AG04450 (cell line): ENCODE measurements at places on chromosomes 3 and 15.

DNA sequence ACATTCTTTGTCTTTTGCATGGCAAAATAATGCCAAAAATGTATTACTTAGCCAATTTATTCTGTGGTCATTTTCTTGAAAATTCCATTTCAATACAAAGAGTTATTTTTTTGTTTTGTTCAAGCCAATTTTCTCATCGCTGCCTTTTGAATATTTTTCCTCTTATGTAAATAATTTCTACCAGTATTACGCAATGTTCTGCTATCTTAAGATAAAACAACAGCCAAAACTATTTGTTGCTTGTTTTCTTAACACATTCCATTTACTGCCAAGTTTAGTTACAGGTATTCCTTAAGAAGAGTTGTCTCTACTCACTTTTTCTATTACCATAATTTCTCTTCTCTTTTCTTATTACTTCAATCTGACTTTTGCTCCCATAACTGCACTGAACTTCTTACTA, 163.1 kb downstream of the ROBO1 start:
- DNase-seq: no peak

GRCh38 chr15:101013769-101014675, 94.9 kb downstream of the LRRK1 start:
- no peak for DNase-seq

DNA sequence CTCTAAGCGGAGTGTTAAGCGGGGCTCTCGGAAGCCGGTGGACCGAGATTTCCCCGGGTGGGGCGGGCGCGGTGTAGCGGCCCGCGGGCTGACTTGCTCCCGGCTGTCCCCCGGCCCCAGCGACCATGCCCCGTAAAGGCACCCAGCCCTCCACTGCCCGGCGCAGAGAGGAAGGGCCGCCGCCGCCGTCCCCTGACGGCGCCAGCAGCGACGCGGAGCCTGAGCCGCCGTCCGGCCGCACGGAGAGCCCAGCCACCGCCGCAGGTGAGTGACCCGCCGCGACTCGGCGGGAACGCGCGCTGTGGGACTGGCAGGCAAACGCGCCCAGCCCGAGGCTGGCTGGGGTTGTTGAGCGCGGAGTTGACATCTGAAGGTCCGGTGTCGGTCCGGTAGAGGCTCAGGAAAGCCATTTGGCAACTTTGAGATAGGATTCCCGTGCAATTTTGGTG, 1.3 kb downstream of the SMC4 start:
- no peak for DNase-seq

GRCh38 chr3:17014709-17015108, 130.0 kb downstream of the PLCL2 start:
- DNase-seq: no peak

DNA sequence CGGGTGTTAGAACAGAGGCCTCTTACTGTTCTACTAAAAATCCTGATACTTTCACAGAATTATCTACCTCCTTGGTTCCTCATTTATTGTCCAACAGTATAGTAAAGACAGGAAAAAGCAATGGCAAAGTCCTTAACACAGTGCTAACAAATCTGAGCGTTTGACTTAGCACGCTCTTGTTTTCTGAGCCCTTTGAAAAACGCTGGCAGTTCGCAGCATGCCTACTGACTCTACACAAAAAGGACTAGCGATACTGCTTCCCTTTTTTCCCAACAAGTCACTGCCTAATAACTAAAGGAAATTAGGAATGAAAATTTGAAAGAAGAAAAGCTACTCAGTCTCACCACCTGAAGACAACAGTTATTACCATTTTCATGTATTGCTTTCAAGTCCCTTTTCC, 34.8 kb upstream of the CEMIP start:
- no peak for DNase-seq

DNA sequence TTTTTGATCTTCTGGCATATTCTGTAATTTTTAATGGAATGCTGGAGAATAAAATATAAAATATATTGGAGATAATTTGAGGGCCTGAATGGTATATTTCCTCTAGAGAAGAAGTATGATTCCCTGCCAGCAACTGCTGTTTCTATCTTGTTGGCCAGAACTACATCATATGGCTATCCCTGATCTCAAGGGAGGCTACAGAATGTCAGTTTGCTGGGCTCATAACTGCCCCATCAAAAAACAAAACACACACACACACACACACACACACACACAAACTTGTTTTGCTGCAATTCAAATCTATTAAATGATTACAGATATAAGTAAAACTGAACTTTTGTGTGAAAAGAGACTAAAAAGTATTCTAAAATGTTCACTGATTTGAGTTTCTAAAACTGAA, 51.0 kb downstream of the RASA2 start:
- no peak for DNase-seq

DNA sequence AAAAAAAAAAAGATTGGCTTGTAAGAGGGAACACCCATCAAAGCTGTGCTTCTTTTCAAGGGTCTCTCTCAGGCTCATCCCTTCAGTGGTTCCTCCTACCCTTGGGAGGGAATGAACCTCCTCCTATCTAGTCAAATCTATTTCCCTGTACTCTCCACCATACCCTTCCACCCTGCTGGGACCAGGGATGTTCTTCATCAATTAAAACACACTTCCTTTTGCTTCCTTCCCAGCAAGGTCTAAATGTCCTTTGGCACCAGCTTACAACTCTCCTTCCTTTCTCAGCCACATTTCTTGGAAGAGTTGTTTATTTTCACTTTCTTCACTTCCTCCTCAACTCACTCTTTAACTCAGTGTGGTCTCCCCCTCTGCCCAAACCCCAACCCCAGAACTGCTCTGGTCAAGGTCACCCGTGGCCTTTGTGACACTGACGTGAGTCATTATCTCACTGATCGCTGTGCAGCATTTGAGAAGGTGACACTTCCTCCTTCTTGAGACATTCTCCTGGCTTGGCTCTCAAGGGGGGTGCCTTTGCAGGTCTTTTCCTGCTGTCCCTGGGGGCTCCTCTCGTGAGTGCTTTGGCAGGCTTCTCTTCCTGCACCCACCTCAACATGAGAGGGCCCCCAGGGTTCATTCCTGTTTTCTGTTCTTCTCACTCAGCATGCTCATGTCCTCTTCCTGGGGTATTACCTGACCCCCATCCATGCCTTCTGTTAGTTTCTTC, 210.5 kb upstream of the TLE3 start:
- DNase-seq: no peak

DNA sequence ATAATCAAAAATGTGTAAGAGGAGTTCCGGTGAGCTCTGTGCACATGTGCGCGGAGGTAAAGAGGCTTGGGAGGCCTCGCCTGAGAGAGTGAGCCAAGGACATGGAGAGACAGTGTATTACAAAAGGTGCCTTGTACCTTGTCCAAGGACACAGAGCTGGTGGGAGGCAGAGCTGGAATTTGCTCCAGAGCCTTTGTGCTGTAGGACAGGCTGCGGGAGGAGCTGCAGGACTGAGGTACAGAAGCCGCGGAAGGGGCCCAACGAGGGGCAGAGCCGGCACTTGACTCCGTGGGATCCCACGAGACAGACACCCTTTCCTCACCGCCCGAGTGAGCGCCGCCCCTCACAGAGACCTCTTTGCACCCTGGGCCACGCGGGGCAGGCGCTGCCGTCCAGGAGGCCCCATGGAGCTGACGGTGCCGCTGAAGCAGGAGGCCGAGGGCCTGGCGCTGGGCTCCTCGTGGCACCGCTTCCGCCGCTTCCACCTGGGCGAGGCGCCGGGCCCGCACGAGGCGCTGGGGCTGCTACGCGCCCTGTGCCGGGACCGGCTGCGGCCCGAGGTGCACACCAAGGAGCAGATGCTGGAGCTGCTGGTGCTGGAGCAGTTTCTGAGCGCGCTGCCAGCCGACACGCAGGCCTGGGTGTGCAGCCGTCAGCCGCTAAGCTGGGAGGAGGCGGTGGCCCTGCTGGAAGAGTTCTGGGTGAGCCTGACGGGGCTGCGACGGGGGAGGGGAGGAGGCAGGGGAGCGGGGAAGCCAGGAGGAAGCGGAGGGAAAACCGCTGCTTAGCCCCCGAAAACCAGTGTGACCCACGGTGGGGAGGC, 68.7 kb downstream of the SLTM start:
- DNase-seq: no peak

GRCh38 chr15:65344214-65344913, 33.4 kb downstream of the IGDCC3 start:
- no peak for DNase-seq
